Activated CD4-positive, alpha-beta T cell treated with anti-CD3 and anti-CD28 coated beads for 4 hours (primary cell): ENCODE measurements at places on chromosomes 5 and 9.

- DNase-seq: no peak
These were observed 135.4 kb downstream of the RGS3 start for GRCh38 chr9:113598883-113599282.

DNA sequence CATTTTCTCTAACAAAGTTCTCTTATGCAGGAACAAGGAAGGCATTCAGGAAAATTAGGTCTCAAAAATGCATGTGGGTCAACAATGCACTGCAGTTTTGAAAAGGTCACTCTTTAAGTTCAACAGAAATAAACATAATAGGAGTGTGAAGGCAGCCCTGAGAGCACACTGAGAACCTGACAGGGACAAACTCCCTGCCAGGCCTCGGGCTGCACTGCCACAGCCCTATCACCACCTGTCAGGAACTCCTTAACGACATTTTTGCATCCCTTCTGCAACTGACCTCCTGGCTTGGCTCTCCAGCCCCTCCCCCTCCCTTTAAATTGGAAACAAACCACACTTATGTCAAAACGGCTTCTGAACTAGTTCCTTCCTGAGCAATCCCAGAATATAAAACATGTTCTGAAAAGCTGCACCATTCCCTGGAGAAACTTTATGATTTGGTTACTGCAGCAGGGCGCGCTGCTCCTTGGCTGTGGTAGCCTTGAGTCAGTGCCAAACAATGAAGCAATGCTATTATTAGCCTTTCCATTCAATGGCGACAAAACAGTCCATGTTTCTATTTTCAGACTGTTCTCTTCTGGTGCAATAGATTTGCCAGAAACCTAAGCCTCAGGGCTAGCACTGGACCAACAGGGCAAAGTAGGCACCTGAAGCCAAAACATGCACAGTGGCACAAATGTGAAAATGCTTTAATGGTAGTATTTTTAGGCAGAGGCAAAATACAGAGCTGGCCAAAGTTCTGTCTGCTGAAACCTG, 160.1 kb upstream of the ZNF608 start:
- DNase-seq: no peak

DNA sequence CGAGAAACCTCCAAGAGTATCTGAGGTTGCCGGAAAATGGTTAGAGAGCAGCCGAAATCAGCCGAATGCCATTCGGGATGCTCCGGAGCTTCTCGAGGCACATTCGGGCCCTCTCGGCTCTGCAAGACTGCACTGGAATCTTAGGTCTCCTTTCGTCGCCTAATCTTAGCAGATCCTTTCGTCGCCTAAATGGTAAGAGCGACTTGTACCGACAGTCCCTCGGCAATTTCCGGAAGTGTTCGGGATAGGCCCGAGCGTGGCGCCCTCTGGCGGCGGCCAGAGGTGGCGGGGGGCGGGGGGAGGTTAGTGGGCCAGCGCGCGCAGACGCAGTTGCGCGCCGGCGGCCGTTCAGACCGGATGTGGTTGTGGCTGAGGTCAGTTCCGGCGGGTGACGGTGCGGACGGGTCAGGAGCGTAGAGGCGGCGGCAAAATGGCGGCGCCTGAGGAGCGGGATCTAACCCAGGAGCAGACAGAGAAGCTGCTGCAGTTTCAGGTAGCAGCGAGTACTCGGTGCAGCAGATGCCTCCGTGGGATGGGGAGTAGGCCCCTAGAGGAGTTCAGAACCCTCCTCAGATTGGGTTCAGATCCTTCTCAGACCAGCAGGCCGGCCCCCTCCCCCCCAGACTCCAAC, at the start of gene FAF2:
TSS of gene FAF2 (plus strand) at position 408 of the 631 bp plus-strand sequence. CDS start at position 431, 23 bp downstream.
- DNase-seq: peak; percentile 95

GRCh38 chr9:121354141-121354540, 15.9 kb downstream of the STOM start:
- no peak for DNase-seq

- DNase-seq: no peak
These were observed 64.4 kb upstream of the SPATA31E1 start for GRCh38 chr9:87818308-87818707.

GRCh38 chr5:8473016-8473415, 604.1 kb downstream of the MTRR start:
- DNase-seq: no peak
